ENCODE measurements at places on chromosomes 3 and 15.

- H3K4me1 ChIP-seq, result peaks cover 20% of the 10 kb centered on the region
- no peaks in the 10 kb centered on the region for H3K36me3 ChIP-seq
- peak; percentile 89 for DNase-seq
- peak overlapping the region; percentile 69 for H3K27ac ChIP-seq
- peak overlapping the region; percentile 48 for H3K4me3 ChIP-seq
These were observed 1.2 kb downstream of the HRH1 start for GRCh38 chr3:11155341-11156025.

DNA sequence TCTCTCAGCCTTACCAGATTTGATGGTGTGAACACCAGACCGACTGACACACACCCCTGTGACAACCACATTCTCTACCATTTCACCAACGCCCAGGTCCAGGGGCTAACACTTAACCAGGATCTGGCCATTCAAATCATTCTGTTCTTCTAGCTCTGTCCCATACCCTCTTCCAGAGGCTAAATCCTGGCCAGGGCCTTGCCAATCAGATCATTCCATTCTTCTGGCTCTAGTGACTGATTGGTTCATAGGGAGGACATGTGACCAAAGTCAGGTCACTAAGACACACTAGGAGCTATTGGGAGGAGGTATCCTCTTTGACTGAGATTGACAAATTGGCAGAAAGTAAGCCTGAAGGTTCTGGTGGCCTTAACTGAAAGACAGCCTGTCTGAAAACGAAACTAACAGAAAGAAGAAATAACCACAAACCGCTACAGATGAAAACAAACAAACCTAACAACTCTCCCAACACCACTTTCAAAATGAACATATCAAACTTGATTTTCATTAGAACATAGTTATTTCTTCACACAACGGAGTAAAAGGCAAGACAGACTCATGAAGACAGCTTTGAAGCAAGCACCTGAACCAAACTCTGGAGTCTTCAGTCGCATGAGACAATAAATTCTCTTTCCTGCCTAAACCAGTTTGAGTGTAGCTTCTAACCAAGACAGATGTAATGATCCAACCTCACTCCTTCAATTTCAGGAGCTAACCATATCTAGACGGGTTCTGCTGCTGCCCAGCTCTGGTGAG is 68.5 kb downstream of the TRANK1 start:
- DNase-seq, result no peak
- no peaks in the 10 kb centered on the region for H3K36me3 ChIP-seq
- H3K27ac ChIP-seq, result no peak overlapping the region
- no peak overlapping the region for H3K4me3 ChIP-seq
- no peaks in the 10 kb centered on the region for H3K27me3 ChIP-seq

DNA sequence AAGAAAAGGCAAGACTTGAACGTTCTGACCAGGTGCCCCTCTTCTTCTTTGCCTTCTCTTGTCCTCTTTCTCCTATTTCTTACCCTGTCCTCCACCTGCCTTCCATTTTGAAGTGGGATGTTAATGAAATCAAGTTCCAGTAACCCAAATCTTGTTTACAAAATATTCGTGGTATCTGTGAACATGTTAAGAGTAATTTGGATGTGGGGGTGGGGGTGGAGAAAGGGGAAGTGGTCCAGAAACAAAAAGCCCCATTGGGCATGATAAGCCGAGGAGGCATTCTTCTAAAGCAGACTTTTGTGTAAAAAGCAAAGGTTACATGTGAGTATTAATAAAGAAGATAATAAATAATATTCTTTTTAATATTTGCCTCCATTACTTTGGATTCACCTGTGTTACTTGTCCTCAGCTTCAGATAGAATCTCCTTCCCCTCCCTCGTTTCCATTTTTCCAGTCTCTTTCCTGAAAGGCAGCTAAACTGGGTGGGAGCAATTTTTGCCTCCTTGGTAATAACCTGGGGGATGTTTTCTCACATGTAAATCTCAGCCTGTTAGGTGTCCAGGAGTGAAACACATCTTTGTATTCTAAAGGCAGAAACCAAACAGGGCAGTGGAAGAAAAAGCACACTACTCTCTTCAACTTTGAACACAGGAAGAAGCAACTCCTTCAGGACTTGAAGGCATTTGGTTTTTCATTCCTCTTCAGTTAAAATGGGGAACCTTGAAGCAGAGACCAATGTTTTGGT is 3.2 kb downstream of the CHST2 start:
- H3K4me3 ChIP-seq, result no peak overlapping the region
- DNase-seq, result no peak

DNA sequence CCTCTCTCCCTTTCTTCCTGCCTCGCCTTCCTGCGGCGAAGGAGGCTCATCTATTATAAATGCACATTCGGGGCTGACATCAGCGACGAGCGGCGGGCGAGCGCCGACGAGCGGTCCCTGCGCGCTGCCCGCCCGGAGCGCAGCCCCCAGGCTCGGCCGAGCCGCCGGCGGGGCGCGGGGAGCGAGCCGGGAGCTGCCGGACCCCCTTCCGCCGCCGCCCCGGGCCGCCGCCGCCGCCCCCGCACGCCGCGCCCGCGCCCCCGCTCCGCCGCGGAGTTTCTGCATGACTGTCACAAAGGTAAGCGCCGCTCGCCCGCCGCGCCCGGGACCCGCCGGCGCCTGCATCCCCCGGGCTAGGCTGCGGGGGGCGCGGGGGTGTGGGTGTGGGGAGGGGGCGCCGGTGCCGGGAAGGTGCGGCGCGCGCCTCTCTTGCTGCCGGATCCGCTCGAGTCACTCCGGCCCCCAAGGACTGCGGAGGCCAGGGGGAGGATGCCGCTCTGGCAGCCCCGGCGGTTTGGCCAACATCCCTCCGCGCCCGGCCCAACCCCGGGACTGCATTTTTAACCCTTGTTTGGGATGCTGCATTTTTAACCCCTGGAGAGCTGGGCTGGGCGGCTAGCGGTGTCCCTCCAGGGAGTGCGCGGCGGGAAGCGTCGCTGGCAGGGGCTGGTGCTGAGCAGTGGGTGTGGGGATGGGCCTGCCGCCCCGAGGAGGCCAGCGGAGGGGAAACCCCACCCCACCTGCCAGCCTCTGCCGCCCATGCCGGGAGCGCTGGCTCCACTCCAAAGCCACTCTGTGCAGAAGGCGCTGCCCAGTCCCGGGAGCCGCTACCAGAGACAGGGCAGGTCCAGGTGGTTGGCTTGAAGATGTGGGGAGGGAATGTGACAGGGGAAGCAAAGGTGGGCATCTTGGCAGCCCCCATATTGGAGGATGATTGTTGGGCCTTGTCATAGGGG is at the start of gene CORO2B:
TSS of gene CORO2B (plus strand) at position 14 of the 956 bp plus-strand sequence. CDS start at position 284, 270 bp downstream.
- H3K27me3 ChIP-seq, result peaks cover 30% of the 10 kb centered on the region
- peaks cover 28% of the 10 kb centered on the region for H3K4me1 ChIP-seq
- peak; percentile 39 for DNase-seq
- peak within 1 kb of the TSS; percentile 44 for H3K4me3 ChIP-seq
- H3K36me3 ChIP-seq, result no peaks in the 10 kb centered on the region

GRCh38 chr3:119351581-119351980 is 57.4 kb downstream of the ARHGAP31 start:
- no peaks in the 10 kb centered on the region for H3K27me3 ChIP-seq
- DNase-seq, result no peak
- no peaks in the 10 kb centered on the region for H3K36me3 ChIP-seq
- peak overlapping the region; percentile 56 for H3K27ac ChIP-seq
- H3K4me3 ChIP-seq, result no peak overlapping the region

Measured in muscle of leg (tissue), 16 donors.